ENCODE measurements at places on chromosomes 5 and 9. TPM values are rescaled to one million over a fixed set of nuclear protein-coding genes. Genes with fewer than 3 reads are reported as not detected.

RECK gene
- 8.1 TPM for total RNA-seq

CER1 gene
- total RNA-seq: not detected

LTC4S gene
- total RNA-seq: 13.9 TPM

EXD3 gene
- total RNA-seq: 11.7 TPM

PCA3 gene
- total RNA-seq: not detected

DOCK8 gene
- 14.9 TPM for total RNA-seq

TRIO gene
- total RNA-seq: 50.4 TPM

TMEM174 gene
- total RNA-seq: not detected

SHISAL2B gene
- total RNA-seq: not detected

LRRC19 gene
- total RNA-seq: not detected

TAF11L10 gene
- not detected for total RNA-seq

OR1J2 gene
- not detected for total RNA-seq

WNK2 gene
- 174 TPM for total RNA-seq

PCDHB3 gene
- total RNA-seq: 1.3 TPM

ANKRD55 gene
- 0.29 TPM for total RNA-seq

DNA sequence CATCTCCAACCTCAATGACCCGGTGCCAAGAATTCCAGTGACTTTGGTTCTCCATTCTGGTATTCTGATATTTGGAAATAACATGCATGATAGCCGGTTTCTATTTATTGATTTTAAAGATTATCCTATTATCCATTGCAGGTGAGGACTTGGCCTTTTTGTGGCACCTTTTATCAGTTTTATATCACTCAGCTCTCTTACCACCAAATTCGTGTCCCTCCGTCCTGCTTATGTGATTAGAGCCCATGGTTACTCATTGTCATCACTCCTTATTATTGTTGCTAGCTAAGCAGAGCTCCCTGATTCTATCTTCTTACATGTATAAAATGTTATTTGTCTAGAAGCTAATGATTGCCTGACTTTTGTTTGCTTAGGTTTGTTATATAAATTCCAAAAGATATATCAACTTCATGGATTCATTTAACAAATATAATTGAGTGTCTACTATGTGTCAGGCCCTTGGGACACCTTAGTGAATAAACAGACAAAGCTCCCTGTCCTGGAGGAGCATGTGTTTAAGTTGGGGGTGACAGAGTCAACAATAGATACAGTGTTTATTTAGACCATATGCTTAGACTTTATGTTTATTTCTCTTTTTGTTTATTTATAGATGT is 138.2 kb downstream of the ADAMTS16 start:
- DNase-seq: no peak

- DNase-seq: no peak
These were observed 33.5 kb downstream of the PDGFRB start for GRCh38 chr5:150122158-150122510.

- DNase-seq: no peak
These were observed 61.8 kb downstream of the SMIM15 start for GRCh38 chr5:61100437-61100836.

GRCh38 chr9:134373269-134373668 is 47.0 kb downstream of the RXRA start:
- DNase-seq: no peak

DNA sequence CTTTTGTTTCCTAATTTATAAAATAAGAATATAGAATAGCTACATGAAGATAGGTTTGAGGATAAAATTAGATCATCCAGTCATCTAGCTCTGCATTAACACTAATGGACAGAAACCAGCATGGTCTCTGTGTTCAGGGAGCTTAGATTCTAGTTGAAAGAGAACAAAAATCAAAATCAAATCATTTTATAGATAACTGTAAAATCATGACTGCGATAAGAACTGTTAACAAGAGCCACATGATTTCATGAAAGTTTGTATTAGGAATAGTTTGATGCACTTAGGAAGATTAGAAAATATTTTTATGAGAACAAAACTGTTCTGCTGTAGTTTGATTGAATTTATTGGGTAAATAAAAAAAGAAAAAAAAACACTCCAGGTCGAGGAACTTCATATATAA is 1074.7 kb downstream of the MAT2B start:
- no peak for DNase-seq

DNA sequence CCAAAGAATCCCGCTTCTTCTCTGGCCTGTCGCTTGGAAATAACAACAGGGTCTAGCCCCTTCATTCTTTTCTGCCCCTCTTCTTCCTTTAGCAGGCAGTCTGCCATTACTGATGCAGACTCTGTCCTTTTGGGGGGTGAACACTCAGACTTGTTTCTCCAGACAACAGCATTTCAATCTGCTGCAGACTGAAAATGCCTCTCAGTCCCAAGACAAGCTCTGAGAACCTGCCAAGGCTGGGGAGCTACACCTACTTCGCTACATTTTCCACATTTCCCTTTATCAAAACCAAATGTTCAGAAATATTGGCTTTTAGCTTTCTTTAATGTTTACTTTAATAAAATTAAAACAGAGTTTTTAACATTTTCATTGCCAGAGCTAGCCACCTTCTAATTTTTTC is 152.4 kb downstream of the MPDZ start:
- DNase-seq: no peak

DNA sequence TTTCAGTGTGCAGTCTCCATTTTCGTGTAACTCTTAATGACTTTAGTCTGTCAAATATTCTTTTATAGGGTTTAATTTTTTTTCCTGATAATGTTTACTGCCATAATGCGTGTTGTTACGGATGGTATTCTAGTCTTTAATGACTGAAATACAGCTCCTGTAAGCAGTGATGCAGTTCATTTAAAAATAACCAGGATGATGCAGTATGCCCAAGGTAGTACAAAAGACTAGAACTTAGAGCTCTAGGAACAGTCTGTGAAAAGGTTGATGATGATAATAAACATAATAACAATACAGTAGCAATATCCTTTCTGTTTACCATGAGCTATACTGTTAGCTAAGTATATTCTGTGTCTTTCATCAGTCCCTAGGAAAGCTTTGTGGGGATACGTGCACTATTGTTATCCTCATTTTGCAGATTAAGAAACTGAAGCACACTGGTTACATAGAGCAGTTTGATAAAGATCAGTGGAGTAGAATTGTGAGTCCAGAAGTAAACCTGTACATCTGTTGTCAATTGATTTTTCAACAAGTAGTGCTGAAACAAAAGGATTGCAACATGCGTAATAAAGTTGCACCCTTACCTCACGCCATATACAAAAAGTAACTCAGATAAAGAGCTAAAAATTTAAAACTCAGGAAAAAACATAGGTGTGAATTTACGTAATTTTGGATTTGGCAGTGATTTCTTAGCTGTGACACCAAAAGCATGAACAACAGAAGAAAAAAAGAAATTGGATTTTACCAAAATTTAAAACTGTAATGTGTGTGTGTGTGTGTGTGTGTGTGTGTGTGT is 64.5 kb downstream of the MTREX start:
- DNase-seq: no peak

- peak; percentile 73 for DNase-seq
These were observed 22.6 kb downstream of the DBH start for GRCh38 chr9:133658442-133659431.

GRCh38 chr9:134994926-134995791 is 77.4 kb upstream of the FCN1 start:
- DNase-seq: no peak

- DNase-seq: no peak
These were observed 94.2 kb downstream of the WNK2 start for GRCh38 chr9:93278144-93278543.

- no peak for DNase-seq
These were observed 12.4 kb downstream of the PTTG1 start for GRCh38 chr5:160434022-160434531.

DNA sequence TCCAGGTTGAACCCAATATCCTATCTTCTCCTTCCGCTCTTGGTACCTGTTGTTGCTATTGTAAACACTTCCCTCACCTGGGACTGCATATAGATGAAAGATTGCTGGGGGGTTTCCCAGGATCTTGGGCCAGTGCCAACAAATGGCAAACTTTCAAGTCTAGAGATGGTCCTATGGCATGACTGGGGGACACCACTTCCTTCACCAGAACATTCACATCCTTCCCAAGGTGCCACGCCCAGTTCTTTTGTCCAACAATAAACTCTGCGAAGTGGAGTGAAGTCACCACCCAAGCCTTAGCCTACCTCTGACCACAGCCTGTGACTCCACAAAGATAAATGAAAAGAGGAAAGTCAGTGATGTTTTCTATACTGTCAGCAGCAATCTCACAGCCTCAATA is 34.4 kb downstream of the DOCK8 start:
- no peak for DNase-seq

DNA sequence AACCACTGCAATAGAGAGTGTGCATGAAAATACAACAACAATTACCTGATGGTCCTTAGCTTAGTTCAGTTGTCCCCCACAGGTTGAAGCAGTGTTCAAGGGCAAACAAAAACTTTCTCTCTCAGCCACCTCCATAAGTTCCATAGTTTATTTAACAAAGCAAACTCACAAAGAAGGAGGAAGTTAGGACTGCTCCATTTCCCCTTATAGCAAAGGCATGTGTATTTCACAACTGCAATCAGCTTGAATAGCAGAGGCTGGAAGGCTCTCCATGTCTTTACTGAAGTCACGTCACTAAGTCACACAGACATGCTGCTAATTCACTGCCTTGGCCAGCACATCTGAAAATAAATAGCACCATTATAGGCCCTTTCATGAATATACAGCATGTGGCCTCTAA is 43.3 kb downstream of the DOCK8 start:
- no peak for DNase-seq

GRCh38 chr9:1156794-1157550 is 106.8 kb downstream of the DMRT2 start:
- no peak for DNase-seq

GRCh38 chr9:16028548-16028947 is 475.7 kb downstream of the CCDC171 start:
- DNase-seq: no peak

- DNase-seq: no peak
These were observed 29.8 kb upstream of the PPARGC1B start for GRCh38 chr5:149700347-149700746.

GRCh38 chr5:95884511-95884910 is 62.0 kb upstream of the GLRX start:
- no peak for DNase-seq

GRCh38 chr9:26768145-26768544 is 124.5 kb downstream of the CAAP1 start:
- no peak for DNase-seq

DNA sequence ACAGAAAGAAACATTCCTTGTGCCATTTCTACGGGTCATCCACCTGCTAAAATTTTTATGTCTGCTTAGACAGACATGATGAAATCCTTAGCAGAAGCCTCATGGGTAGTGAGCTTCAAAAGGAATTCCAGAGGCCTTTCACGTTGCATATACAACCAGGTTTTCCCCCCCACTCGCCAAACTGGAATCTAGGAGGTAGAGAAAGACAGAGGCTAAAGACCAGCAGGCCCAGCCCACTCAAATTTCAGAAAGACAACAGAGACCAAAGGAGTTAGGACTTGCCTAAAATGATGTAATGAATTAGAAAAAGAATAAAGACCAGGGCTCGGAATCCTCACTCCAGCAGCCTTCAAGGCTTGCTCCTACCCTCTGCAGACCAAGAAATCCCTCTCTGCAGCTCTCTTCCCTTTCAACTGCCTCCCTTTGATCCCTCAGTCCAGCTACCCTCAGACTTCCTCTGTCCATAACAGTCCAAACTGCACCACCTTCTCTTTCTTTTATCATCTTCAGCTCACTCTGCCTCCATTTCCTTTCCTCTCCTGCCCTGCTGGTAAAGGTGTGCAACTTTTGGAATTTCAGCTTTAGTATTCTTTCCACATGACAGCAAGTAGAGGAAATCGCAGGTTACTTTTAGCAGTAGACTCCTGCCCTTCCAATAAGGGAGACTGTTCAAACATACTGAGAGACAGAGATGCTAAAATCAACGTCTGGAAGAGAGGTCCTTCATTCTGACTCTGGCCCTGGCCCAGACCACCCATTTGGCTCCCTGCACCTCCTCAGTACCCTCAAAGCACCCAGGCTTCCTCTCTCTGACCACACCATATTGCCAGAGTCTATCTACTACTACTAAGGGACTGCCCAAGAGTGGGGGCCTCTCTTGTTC is 8.9 kb downstream of the B4GALT1 start:
- no peak for DNase-seq

- no peak for DNase-seq
These were observed 502.4 kb downstream of the TMEM232 start for GRCh38 chr5:110224050-110224449.

DNA sequence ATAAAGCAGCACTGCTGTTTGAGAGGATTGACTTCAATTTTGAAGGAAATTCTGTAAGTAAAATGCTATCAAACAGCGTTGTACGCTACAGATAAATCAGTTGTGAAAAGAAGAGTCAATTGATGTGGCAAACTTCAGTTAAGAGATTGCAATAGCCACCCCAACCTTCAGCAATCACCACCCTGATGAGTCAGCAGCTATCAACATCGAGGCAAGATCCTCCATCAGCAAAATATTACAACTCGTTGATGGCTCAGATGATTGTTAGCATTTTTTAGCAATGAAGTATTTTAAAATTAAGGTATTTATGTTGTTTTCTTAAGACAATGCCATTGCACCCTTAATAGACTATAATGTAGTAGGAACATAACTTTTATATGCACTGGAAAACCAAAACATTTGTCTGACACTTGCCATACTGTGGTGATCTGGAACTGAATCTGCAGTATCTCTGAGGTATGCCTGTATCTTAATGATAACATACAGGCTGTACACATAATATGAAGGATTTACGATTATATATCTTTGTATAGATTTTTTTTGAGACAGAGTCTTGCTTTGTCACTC is 47.5 kb downstream of the VPS13A start:
- no peak for DNase-seq

GRCh38 chr5:59608745-59609144 is 284.8 kb downstream of the PDE4D start:
- no peak for DNase-seq

- DNase-seq: no peak
These were observed 13.6 kb downstream of the FNBP1 start for GRCh38 chr9:130029223-130029973.

GRCh38 chr9:123283455-123283854 is 15.1 kb upstream of the STRBP start:
- DNase-seq: no peak

GRCh38 chr5:55230086-55230629 is 3.0 kb upstream of the MCIDAS start:
- DNase-seq: no peak

DNA sequence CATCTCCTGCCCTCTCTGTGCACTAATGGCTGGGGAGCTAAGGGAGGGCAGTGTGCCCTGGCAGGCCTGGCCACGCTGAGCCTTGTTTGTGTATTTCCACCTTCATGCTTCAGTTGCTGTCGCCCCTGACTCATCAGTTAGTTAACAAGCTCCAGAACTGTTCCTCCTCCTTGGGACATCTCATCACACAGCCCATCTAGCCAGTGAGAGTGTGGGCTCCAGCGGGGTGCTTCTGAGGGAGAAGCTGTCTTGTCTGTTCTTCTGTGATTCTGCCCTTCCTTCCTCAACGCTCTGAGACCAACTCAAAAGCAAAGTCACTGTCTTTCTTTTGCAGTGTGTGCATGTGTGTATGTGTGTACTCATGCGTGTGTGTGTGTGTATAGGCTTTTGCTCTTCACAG is 58.3 kb upstream of the CPEB4 start:
- DNase-seq: no peak

- DNase-seq: no peak
These were observed 40.0 kb upstream of the CDK5RAP2 start for GRCh38 chr9:120619751-120620655.

Data from left cardiac atrium (tissue), 4 donors.